ENCODE measurements at places on chromosomes 3 and 15.
A peak's percentile ranks its signal among the peaks of the same experiment; 100 is the strongest.

DNA sequence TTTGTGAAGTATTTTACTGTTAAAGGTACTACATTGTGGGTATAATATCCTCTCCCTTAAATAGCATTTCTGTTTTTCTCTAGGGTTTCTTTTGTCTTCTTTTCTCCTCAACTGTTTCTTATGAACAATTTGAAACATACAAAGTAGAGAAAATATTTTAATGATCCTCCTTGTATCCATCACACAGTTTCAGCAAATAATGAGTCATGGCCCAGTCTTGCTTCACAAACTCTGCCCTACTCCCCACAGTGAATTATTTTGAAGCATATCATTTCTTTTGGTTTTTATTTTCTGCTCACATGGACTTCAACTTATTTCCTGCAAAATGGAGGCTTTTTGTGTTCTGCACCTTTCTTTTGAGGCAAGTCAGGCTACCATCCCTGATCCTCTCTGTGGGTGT is 6.1 kb upstream of the SCAANT1 start:
- DNase-seq: no peak

DNA sequence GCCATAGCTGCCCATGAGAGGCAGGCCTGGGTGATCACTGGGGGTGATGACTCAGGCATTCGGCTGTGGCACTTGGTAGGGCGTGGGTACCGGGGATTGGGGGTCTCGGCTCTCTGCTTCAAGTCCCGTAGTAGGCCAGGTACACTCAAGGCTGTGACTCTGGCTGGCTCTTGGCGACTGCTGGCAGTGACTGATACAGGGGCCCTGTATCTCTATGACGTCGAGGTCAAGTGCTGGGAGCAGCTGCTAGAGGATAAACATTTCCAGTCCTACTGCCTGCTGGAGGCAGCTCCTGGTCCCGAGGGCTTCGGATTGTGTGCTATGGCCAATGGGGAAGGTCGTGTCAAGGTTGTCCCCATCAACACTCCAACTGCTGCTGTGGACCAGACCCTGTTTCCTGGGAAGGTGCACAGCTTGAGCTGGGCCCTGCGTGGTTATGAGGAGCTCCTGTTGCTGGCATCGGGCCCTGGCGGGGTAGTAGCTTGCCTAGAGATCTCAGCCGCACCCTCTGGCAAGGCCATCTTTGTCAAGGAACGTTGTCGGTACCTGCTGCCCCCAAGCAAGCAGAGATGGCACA is 5.3 kb downstream of the WDR6 start:
- DNase-seq: no peak

GRCh38 chr15:41104234-41104633 is 11.8 kb downstream of the INO80 start:
- DNase-seq: no peak

GRCh38 chr3:138608322-138609135 is at the start of gene FAIM:
TSS of gene FAIM (plus strand) at chr3:138608771. CDS start at chr3:138619727, 10,956 bp downstream.
- DNase-seq: peak; percentile 63

DNA sequence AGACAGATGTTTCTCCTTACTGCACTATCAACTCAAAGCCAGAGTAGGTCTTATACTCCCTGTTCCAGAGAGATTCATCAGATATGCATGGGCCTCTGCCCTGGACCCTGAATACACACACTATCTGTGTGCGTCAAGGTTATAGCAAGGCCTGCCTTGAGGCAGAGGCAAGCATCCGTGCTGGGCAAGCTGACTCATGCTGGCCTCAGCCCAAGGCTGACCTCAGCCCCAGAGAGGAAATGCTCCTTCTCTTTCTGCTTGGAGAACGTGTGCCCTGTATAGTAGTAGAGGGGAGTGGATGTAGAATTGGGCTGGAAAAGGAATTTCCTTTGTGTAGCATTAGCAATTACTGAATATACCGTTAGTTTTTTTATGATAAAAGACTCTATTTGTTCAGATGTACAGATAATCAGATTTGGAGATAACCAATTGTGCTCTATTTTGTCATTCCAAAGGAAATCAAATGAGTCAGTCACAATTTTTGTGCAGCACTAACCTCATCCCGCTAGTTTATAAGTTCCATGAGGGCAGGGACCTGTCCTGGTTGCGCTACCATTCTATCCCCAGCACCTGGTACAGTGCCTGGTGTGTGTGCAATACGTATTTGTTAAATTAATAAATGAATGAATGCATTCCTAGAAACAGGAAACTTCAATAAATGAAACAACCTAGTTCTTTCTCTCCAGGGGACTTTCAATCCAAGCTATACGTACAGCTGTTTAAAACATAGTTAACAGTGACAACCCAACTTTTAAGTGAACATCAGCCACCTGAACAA is 13.3 kb upstream of the PAQR9 start:
- DNase-seq: no peak

DNA sequence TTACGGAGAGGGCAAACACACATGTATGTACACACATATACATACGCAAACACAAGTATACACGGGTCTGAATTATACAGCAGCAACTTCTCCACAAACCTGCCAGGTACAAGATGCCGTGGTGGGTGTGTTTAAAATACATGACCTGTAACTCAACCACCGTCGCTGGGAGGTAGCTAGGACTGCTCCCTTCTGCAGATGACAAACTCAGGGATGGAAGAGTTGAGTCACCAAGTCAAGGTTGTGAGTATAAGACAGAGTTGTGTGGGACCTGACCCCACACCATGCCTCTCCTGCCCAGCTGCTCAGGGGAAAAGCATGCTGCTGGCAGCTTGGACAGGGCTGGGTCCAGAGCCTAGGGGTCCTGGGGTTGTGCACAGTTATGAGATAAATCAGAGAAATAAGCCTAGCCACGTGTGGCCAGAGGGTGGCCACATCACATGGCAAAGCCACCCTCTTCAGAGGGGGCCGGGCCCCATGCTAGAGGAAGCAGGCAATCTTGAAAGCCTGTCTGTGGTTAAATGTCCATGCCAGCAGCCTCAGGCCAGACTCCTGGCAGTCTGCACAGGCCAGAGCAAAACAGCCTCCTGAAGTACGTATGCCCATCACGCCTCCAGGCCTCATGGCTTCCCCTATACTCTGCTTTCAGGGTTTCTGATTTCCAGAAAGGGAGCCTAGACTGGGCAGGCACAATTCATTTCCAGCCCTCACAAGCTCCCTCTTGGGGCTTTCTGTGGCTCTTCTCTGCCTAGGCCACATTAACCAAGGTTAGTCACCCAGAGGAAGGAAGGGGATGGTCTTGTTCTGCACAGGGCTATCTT is 107.7 kb upstream of the RPL32 start:
- DNase-seq: no peak

DNA sequence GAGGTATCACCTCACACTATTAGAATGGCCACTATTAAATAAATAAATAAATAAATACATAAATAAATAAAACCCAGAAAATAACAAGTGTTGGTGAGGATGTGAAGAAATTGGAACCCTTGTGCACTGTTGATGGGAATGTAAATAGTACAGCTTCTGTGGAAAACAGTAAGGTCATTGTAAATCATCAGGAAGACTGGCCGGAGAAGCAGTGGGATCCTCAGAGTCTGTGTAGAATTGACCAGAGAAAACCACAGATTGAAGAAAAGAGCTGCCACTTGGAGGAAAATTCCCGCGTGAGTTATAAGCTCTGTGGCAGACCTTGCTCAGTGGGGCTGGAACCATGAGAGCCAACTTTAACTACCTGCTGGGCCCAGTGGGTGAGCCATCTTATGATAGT is 92.0 kb downstream of the RAD18 start:
- DNase-seq: no peak

DNA sequence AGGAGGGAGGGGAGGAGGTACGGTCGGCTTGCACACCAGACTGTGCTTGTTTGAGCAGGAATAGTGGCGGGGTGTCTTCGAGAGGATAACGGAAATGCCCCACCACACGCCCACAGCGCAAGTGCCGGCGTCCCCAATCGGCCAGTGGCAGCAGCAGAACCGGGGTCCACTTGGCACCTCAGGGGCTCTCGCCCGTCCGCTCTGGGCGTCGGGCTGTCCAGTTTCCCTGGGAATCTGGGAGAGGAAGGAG is 53.7 kb downstream of the CCDC54 start:
- no peak for DNase-seq

- no peak for DNase-seq
These were observed 451.7 kb upstream of the SGO1 start for GRCh38 chr3:20637729-20638128.

DNA sequence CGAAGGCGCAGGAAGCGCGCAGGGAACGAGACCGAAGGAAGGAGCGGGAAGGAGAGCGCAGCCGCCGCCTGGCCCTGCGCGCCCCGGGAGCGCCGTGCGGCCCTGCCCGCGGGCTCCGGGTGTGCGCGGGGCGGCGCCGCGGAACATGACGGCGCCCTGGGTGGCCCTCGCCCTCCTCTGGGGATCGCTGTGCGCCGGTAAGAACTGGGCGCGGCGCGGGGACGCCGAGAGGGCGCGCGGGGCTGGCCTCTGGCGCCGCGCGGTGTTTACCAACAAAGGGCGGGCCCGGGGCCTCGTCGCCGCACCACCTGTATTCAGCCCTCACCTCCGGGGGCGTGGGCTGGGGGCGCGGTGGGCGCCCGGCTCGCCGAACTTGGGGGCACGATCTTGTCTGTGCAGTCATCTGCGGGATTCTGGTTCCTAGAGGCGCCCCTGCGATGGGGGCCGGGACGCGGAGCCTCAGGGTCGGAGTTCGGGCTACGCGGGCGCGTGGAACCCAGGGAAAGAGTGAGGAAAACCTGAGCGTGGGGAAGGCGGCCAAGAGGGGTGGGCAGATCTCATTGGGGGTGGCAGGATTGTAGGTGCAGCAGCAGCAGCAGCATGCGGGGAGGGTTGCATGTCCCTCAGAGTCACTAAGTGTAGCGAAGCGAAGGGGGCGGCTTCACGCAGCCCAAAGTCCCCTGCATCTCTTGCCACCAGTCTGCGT is 641 bp downstream of the ACVR2B start:
- peak; percentile 36 for DNase-seq

DNA sequence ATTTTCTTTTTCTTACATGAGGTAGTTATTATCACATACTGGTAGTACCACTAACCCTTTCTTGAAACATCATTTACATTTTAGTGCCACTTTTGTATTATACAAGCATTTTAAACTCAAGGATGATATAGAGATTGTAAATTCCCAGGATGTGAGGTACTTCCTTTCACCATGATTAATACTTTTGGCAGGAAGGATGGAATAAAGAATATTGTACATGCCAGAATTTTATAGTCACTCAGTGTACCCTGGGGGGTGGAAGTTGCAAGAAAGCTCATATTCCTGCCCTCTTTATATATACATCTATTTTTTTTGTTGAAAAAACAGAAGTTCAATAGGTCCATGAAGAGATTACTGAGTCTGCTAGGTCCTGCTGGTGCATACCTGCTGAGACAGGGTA is 141.0 kb upstream of the PLSCR5 start:
- DNase-seq: no peak

- DNase-seq: no peak
These were observed 81.6 kb upstream of the LRRFIP2 start for GRCh38 chr3:37255990-37256308.

- no peak for DNase-seq
These were observed 9.5 kb downstream of the IFT122 start for GRCh38 chr3:129449279-129450115.

GRCh38 chr3:78690766-78691165 is 1077.0 kb downstream of the ROBO1 start:
- no peak for DNase-seq

DNA sequence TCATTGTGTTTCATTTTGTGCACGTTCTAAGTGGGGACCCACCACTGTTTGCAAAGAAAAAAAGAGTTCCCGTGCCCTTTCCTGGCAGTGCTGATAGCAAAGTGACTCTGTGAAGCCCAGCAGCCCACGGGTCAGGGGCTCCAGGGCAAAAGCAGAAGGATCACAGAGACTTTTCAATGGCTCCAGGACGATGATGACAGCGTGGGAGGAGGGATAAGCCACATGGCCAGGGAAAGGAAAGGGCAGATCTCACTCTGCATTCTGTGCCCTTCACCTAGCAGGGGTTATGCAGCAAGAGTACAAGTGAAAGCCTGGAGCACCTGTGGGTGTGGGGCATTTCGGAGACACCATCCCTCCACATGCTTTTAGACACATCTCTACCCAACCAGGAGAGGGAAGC is 35.4 kb downstream of the SEMA5B start:
- DNase-seq: no peak

DNA sequence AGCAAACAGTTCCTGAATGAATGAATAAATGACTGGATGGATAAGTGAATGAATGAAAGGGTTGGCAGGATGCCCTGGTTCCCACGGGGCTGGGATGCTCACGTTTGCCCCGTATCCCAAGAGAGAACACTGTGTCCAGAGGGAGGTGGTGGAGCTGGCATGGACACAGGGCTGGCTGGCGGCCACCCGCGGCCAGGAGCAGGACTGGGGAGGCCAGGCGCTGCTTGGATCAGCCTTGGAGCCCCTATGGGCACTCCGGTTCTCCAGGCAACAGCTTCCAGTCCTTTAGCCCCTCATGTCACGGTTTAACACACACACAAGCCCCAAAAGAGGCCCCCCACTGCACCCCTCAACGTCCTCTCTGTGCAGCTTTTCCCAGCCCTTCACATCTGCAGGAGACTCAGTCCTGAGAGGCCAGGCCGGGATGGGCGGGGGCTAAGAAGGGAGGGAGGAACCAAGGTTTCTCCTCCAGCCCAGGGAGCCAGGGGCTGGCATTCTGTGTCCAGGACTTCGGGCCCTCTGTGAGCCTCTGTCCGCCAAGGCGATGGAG is 86.0 kb upstream of the ALDH1L1 start:
- DNase-seq: no peak

GRCh38 chr3:189824629-189825312 is 193.6 kb downstream of the TP63 start:
- DNase-seq: no peak

- no peak for DNase-seq
These were observed 10.8 kb downstream of the EIF2AK4 start for GRCh38 chr15:39944726-39945125.

GRCh38 chr3:171122240-171122639 is 95.7 kb upstream of the SLC2A2 start:
- DNase-seq: no peak

- DNase-seq: no peak
These were observed 398.1 kb downstream of the GABRB3 start for GRCh38 chr15:26374806-26375205.

- DNase-seq: no peak
These were observed 438.2 kb upstream of the ARRDC4 start for GRCh38 chr15:97522347-97522746.

GRCh38 chr15:66630801-66631351 is 65.1 kb upstream of the LCTL start:
- DNase-seq: no peak

DNA sequence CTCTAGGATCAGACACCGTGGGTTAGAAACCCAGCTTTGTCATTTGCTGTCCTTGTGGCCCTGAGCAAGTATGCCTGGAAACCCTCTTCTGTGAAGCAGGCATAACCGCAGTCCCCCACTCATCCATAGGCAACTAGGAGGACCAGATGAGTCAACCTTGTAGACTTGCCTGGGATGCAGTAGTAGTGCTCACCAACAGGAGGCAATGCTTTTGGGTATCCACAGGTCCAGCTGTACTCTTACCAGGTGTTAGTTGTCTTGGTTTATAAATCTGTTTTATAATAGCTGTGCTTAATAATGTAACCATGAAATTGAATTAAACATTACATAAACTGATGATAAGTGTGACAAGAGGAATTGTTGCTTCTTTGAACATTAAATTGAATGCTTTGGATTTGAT is 389.3 kb downstream of the IL20RB start:
- DNase-seq: no peak
